ENCODE measurements at places on chromosomes 13 and 19.
A peak's percentile ranks its signal among the peaks of the same experiment; 100 is the strongest.

DNA sequence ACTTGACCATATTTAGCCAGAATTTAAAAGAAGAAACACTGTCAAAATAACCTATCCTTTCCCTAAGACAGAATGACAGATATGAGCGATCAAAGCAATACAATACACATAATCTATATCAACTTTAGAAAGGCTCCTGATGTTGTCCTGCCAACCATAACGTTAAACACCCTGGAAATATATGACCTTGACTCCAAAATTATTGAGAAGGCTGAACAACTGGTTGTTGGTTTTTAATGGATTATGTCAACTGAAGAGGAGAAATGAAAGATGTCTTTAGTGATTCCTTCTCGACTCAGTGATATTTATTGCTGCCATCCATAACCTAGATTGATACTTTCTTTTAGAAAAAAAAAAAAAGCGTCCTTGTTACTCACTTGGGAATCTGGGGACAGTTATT, 957.2 kb downstream of the SLITRK1 start:
- no peak for DNase-seq

DNA sequence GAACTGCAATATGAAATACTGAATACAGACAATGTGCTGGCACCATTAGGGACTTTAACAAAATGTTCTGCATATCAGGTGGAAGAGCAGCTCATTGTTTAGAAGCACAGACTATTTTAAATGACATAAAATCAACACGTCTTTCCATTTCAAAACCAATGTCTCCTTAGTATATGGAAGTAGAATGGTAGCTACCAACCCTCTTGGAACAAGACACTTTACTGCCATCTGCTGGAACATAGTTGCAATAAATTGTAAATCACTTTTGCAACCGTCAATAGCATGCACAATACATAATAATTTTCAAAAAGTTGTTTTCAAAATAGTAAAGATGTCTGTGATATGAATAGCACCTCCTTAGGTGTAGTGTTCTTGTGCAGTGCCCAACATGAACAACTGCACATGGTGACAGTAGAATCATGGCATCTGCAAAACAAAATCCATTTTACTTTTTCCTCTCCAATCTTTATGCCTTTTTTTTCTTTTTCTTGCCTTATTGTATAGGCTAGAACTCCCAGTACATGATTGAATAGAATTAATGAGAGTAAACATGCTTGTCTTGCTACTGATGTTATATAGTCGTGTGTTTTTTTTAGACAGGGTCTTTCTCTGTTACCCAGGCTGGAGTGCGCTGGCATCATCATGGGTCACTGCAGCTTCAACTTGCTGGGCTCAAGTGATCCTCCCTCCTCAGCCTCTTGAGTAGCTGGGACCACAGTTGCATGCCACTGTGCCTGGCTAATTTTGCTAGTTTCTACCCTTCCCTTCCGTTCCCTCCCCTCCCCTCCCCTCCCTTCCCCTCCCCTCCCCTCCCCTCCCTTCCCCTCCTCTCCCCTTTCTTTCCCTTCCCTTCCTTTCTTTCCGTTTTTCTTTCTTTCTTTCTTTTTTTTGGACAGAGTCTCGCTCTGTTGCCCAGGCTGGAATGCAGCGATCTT, 7.8 kb upstream of the LYPD5 start:
- DNase-seq = peak; percentile 51

DNA sequence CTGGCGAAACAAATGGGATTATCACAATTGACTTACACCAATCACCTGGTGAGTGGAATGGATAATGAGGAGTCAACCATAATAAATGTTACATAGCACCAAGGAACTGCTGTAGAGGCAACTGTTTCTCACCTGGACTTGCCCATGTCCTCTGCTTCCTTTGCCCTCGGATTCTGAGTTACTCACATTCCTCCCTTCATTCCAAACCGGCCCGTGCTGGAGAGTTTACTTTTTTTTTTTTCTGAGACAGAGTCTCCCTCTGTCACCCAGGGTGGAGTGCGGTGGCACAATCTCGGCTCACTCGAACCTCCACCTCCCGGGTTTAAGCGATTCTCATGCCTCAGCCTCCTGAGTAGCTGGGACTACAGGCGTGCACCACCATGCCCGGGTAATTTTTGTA, 41.5 kb upstream of the TSC22D1 start:
- DNase-seq = no peak

- DNase-seq = no peak
Measured at GRCh38 chr13:49641801-49642291, 13.5 kb downstream of the ARL11 start.

- DNase-seq = peak; percentile 14
Measured at GRCh38 chr19:18675779-18676178, 7.7 kb upstream of the CRTC1 start.

GRCh38 chr13:97082461-97083207, 88.4 kb upstream of the OXGR1 start:
- DNase-seq = no peak

- DNase-seq = no peak
Measured at GRCh38 chr19:3140667-3141038, 4.8 kb downstream of the GNA15 start.

DNA sequence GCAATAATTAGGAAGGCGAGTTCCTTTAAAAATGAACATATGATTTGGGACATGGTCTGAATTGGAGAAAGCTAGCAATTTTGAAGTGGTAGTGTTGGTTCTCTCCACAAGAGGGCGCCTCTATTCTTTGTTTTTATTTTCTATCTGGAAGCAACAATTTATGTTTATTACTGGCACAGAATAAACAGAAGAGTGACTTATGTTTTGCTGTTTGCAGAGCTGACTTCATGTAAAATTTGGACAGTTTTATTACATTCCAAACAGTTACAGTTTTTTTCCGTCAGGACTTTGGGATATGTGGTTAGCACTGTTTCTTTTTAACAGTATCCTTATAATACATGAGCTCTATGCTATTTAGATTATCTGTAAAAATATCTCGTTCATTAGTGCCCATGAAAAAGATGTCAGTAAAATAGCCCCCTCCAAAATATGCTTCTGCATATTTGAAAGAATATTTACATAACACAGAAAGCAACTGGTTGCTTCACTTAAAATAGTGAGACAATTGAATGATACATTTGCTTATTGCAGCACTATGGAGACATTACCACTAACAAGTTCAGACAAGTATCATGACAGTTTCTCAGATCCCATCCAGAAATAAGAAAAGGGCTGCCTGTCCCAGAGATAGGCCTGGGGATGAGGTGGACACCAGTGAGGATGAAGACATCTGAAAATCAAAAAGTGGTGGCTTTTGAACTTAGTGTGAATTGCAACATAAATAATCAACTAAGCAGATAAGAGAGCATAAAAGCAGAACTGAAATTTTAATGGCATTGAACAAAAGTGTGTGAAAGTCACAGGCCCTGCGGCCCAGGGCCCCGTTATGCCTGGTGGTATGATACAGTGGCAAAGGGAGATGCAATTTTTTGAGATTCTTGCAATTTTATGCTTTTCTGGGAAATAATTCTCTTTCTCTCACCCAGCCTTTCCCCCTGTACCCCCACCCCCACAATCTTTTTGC, 32.3 kb upstream of the FGF9 start:
- peak; percentile 33 for DNase-seq

GRCh38 chr19:913080-913748, at the start of gene R3HDM4:
TSS of gene R3HDM4 (minus strand) at chr19:913219. CDS start at chr19:913157, 62 bp downstream.
- DNase-seq = peak; percentile 78

DNA sequence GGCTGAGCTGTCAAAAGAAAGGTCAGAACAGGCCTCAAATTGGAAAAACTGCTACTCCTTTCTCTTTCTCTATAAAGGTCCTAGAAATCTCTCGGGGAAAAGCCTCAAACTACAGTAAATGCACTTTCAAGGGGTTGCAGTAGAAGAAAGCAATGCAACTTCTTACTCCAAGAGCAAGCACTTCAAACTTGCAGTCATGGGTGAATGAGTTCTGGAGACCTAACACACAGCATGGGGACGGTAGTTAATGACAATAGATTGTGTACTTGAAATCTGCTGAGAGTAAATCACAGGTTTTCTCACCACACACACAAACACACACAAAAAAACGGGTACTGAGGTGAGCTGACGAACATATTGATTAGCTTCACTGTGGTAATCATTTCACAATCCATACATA, 11.8 kb downstream of the TUBGCP3 start:
- no peak for DNase-seq

DNA sequence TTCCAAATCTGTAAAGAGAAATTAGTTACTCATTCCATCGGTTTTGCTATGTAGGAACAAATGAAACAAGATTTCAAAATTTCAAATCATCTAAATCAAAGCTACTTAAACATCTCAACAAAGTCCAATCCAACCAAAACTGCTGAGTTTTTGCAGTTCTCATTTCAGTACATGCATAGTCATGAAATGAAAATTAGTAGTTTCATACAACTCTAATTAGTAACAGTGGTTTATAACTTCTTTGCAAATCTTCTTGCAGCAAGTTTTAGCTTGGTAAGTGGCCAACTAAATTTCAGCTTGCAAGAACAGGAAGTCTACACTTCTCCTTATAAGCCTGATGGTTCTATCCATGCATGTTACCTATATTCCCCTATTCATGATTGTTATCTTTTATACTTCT, 75.6 kb downstream of the SPRY2 start:
- DNase-seq = no peak

- DNase-seq = peak; percentile 47
Measured at GRCh38 chr19:56333506-56333905, 18.9 kb upstream of the ZSCAN5A start.

DNA sequence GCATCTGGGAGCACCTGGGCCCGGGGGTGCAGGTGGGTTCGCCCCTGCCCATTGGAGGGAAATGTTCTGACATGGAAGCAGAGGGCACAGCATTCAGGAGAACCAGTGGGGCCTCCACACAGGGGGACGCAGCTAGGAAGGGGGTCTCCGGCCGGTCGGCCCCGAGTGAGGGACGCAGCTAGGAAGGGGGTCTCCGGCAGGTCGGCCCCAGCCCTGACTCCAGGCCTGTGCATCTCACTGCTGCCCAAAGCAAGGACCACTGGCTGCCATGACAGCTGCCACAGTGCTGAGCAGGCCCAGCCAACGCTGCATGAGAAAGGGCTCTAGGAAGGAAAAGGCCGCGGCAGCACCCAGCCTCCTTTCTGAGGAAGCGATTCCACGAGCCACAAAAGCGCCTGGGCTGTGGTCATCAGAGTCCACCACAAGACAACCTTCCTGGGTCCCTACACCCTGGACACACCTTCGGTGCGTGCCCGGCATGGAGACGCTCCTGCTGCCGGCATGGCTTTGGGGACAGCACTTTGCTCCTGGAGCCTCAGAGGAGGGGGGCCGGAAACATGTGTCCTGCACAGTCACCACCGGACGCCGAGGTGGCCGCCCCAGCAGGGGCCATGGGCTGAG, 9.7 kb downstream of the RASA3 start:
- no peak for DNase-seq

DNA sequence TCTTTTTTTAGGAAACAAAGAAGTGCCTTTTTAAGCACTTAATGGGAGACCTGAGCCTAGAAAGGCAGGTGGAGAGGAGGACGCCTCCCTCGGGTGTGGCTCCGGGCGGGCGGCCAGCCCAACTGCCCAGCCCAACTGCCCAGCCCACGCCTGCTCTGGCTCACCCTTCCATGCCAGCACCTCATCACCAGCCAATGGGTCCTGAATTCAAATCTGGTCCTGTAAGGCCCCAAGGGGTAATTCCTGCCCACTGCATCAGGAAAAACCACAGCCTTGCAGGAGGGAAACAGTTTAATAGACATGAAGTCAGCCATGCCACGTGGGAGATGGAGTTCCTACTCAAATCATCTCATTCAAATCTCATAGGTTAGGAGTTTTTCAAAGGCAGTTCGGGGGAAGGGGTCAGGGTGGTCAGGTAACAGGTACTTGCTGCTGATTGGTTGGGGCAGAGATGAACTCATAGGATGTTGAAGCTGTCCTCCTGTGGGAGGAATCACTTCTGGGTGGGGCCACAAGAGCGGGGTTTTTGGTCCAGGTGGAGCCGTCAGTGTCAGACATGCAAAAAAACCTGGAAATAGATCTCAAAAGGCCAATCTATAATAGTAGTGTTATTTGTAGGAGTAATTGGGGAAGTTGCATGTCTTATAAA, 64.9 kb downstream of the HSPH1 start:
- DNase-seq = no peak

GRCh38 chr13:38346764-38347163, 2.9 kb upstream of the UFM1 start:
- DNase-seq = no peak

DNA sequence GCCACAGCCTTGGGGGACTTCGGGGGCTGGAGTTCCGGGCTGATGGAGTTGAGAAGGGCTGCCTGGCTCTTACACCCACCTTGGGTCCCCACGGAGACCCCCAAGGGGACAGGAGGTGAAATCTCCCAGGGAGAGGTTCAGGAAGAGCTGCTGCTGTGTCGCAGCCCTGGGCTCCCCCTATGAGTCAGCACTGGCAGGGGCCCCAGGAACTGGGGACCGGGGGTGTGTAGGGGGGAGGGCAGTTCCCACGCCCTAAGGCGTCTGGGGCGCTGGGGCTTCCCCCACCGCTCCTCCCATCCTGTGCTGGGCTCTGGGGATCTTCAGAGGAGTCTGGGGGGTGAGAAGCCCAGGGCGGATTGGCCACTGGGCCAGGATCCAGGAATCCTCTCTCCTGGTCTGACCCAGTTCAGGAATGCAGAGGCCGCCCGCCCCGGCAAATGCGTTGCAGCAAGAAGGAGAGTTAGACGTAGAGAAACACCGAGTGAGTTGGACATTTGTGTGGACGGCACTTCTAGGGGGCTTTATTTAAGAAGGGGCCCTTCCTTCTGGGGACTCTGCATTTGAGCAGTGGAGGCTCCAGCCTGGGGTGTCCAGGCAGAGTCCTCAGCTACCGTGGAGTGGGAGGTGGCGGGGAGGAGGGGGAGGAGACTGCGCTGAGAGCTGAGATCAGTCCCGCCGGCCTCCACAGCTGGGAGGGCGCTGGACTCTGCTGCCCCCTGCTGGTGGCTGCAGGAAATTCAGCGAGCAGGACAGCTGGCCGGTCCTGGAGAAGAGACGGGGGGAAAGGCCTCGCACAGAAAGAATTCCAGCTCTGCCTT, 15.0 kb upstream of the NANOS3 start:
- peak; percentile 91 for DNase-seq

DNA sequence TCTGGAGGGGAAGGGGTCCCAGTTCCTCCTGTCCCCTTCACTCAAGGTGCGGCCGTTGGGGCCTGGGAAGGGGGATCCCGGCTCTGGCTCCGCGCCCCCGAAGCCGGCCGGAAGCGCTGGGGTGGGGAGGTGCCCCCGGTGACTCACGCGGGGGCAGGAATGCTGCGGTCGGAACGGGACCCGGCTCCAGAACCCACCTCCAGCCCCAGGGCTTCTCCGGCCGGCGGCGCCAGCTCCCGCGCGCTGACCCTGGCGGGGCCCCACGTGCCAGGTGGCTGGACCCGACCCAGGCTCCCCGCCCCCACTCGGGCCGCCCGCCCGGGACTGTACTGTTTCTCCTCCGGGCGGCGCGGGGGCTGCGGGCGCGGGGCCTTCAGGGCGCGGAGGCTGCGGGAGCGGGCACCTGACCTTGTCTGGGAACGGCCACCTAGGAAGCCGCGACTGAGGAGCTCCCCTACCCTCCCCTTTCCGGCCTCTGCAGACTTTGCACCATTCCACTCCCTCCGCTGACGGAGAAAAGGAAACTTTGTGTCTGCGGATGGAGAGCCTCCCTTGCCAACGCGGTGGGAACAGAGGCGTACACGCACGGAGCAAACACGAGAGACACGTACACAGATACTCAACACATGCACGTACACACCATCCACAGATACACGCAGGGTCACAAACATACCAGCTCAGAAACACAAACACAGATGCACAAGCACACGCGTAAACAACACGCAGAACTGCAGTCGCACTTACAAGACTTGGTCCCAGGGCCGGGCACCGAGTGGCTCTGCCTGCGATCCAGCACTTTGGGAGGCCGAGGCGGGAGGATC, 7.2 kb downstream of the AXL start:
- peak; percentile 14 for DNase-seq

- DNase-seq = peak; percentile 50
Measured at GRCh38 chr19:36771261-36772231, 1.1 kb downstream of the ZNF850 start.

Data from activated CD4-positive, alpha-beta T cell treated with anti-CD3 and anti-CD28 coated beads, Interleukin-2, amount 50 U/mL, for 16 hours (primary cell).